Activated T-helper 2 cell treated with anti-CD3 and anti-CD28 coated beads, Interferon-gamma antibody, Interleukin-2, Interleukin-4, amounts not matched to agents 10 μg/mL and 5 μg/mL and 100 μg/mL, durations not matched to agents 14 hours and 24 hours and 36 hours (primary cell): ENCODE measurements at places on chromosomes 2 and 18.
A peak's percentile ranks its signal among the peaks of the same experiment; 100 is the strongest.

DNA sequence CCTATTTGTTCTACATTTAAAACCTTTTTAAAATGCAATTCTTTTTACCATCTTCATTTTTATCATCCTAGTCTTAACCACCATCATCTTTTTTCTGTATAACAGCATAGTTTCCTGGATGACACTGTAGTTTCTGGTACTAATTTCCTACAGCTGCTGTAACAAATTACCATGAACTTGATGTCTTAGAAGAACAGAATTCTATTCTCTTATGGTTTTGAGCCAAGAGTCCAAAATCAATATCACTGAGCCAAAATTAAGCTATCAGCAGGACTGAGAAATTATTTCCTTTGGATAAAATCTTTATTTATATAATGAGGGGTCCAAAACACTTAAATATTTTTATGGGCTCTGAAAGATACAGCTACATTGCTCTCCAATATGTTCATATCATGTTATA lies 539.3 kb downstream of the METTL4 start:
- DNase-seq: no peak

DNA sequence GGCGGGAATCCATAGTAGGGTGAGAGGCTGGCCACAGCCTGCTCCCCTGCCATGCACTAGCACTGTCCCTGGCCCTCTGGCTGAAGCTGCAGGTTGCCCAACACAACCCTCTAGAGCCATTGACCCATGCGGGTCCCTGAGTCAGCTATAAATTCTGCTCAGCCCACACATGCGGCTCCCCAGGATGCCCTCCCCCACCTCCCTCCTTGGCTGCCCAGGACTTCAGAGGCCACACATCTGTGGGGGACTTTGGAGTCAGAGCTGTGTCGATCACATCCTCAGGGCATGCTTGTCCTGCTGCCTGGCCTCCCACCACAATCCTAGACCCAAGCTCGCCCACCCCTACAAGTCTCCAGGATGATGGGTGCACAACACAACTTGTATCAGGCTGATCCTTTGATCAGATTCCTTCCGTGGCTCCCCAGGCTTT lies 97.0 kb downstream of the TFCP2L1 start:
- no peak for DNase-seq

GRCh38 chr2:222049946-222050345 lies 248.9 kb downstream of the PAX3 start:
- no peak for DNase-seq

DNA sequence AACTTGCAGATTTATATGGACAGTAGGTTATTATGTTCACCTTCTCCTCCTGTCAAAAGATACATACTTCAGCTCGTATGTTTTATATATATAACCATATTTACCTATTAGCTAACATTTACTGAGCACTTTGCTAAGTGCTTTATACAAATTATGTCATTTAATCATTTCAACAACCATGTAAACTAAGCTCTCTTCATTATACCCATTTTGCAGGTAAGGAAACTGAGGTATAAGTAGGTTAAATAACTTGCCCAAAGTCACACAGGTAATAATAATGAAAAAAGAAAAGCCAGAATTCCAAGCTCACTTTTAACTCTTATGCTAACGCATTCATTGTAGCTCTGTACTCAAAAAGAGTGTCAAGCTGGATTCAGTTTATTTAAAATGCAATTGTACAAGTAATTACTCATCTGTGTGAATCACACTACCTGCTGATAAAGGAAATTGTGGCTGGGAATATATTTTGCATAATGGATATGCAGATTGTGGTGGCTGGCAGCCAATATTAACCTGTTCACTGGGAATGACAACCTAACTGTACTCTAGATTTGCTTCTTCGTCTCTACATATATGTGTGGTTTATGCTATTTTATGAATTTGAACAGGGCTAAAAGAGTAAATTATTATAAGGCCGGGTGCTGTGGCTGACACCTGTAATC lies 20.6 kb downstream of the SLC16A14 start:
- DNase-seq: no peak

DNA sequence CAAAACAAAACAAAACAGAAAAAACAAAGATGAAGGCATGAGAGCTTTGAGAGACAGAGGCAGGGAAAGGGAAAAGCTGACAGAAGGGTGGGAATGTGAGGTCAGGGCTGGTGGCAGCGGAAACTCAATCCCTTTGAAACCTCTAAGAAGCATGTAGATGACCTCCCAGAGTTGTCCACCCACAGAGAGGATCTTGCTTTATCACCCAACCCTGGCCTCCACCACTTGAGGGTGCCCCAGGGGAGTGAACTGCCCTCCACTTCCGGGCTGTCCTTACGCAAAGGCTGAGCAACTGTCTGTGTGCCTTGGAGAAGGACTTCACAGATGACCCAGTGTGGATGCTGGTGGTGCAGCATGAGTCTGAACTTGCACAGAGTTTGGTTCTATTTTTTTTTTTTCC lies 26.7 kb downstream of the PDCL3 start:
- no peak for DNase-seq

DNA sequence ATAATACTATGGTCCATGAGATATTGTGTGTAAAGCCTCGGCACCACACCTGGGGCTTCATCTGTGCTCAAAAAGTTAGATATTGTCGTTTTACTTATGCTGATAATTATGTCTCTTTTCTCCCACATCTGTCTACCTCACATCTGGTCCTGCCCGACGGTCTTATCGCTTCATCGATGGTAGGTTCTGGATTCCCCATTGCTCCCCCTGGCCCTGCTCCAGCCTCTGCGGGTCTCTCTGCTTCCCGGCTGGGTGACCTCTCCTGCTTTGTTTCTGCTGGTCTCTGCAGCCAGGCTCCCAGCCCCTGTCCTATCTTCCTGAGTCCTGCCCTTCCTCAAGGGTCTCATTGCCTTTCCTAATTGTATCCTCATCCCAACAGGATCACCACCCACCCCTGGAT lies 294.2 kb downstream of the NDUFA10 start:
- DNase-seq: no peak

GRCh38 chr2:181466661-181467576 lies 9.7 kb downstream of the ITGA4 start:
- DNase-seq: peak; percentile 61

- no peak for DNase-seq
Observed at GRCh38 chr2:174332217-174332963, 2.4 kb upstream of the SP9 start.

GRCh38 chr18:31429623-31430022 lies 17.9 kb upstream of the DSG3 start:
- DNase-seq: no peak

- DNase-seq: no peak
Observed at GRCh38 chr2:212311807-212312404, 226.7 kb downstream of the ERBB4 start.

- no peak for DNase-seq
Observed at GRCh38 chr2:237199577-237199976, 113.9 kb downstream of the COPS8 start.

DNA sequence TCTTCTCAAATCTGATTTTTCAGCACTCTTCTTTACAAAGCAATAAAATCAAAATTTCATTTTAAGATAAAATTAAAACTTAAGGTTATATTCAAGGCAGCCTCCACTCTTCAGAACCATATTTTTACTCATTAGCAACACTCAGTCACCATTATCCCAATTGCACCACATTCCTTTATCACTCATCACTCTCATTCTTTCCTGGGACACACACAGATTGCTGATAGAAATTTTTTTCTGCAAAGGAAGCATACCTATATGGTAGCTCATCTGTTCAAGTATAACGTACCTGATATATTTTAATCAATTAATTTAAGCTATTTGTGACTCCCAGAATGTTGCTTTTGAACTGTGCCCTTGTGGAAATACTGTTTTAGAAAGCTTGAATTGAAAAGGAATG lies 1559.3 kb upstream of the ZEB2 start:
- no peak for DNase-seq

DNA sequence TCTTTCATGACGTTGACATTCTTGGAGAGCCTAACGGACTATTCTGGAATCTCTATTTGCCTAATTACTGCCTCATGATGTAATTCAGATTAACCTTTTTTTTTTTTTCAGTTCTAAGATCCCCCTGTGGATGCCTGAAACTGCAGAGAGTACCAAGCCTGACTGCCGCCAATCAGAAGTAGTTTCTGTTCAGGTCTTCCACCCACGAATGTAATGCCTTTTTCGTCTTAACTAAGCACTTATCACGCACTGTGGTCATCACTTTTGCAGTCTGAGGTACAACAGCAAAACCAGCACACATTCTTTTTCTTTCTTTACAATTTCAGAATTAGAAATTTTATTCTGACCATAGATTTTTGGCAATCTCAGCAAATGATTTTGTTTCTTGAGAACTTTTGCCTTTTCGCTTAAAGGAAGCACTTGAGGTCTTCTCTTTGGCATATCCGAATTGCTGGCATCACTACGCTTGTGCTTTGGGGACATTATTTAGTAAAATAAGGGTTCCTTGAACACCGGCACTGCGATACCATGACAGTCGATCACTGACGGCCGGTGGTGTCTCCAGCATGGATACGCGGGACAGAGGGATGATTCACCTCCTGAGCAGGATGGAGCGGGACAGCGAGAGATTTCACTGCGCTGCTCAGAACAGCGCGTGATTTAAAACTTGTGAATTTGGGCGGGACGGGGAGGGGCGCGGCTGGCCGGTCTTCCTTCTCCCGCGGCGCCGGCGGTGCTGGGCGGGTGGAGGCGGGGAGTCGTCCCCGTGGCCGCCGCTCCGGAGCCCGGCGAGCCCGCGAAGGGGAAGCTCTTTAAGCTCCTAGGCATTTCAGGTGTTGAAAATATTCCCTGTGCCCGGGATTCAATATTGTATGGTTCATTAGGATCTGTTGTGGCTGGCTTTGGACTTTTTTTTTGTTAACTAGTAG lies 32.0 kb upstream of the GPR55 start:
- no peak for DNase-seq

DNA sequence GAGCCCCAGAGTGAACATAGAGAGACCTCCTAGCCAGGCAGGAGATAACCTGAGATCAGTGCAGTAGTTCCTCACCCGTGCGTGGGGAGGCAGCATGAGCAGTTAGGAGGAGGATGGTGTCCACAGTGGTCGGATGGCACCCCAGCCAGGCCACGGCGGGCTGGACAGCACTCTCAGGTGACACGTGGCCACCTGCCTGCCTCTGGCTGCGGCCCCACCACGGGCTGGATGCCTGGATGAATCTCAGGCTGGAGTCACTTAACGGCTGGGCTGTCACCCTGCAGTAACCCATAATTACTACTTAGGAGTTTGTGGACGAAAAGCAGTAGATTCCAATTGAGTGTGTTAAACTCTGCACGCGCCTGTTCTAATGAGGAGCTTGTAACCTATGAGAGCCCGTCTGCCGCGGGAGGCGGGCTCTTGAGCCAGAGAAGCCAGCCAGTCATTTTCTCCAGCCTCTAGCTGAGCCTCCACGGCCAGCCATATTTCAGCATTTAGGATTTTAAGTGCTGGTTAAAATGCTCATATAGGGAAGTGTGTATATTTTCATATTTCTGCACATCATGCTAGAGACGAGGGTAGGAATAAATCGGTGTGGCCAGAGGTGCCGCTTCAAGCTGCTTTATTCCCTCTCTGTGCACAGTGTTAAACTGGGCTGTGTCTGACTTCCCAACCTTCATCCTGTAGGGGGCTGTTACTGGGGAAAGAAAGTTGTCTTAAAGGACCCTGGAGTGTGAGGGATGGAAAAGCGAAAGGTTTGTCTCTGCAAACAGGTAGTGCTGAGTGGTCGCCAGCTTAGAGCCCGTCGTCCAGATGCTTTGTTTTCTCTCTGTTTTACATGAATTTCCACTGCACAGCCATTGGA lies 144.0 kb downstream of the GLI2 start:
- no peak for DNase-seq

GRCh38 chr2:111679202-111679601 lies 204.8 kb downstream of the ANAPC1 start:
- no peak for DNase-seq

DNA sequence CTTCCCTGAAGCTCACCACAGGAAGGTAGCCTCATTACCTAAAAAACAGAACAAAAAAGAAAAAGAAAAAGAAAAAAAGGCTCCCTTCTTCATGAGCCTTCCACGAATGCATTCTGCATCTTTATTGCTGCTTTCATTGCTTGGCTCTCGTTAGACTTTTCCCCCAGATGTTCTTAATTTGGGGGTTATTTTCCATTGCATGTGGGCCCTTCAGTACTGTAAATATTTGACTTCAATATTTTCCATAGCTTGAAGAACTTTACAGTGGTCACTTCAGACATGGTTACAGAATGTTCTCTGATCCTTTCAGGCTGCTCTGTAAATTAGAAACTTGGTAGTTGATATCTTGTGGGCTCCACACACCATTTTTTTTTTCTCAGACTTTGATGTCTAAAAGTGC lies 65.6 kb upstream of the COPS8 start:
- DNase-seq: no peak

- DNase-seq: no peak
Observed at GRCh38 chr2:145012214-145012670, 492.3 kb upstream of the ZEB2 start.

- DNase-seq: peak; percentile 39
Observed at GRCh38 chr2:224039080-224039769, at the start of gene SERPINE2. Gene SERPINE2, minus strand, starts transcription at chr2:224039286. Its CDS starts 37,386 bp downstream, at chr2:224001900.

DNA sequence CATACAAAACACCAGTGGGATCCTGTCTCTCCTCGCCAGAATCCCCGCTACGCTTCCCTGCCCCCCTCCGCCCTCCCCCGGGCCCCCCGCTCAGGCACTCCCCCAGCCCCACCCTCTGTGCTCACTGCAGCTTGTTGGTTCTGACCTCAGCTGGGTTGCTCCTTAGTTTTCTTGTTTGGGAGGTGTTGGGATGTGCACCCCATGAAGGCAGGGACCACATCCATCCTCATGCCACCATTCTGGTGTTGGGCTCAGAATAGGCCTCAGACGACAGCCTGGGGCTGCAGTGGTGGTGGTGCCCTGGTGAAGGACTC lies 4.6 kb downstream of the SNED1 start:
- DNase-seq: no peak
